Naive thymus-derived CD8-positive, alpha-beta T cell (primary cell): ENCODE measurements at places on chromosomes 16 and 17.

- H3K36me3 ChIP-seq = peaks cover 7% of the 10 kb centered on the region
- H3K4me1 ChIP-seq = peaks cover 89% of the 10 kb centered on the region
- H3K4me3 ChIP-seq = peak overlapping the region; percentile 20
- no peaks in the 10 kb centered on the region for H3K27me3 ChIP-seq
- H3K27ac ChIP-seq = peak overlapping the region; percentile 8
Measured at GRCh38 chr17:48432820-48433775, 3.1 kb upstream of the SKAP1 start.

- H3K4me3 ChIP-seq = peak overlapping the region; percentile 69
- peaks cover 24% of the 10 kb centered on the region for H3K4me1 ChIP-seq
- no peaks in the 10 kb centered on the region for H3K27me3 ChIP-seq
Measured at GRCh38 chr17:7293159-7293558, 1.3 kb downstream of the YBX2 start.

- H3K4me1 ChIP-seq = peaks cover 19% of the 10 kb centered on the region
- peak overlapping the region; percentile 85 for H3K27ac ChIP-seq
- peak overlapping the region; percentile 39 for H3K4me3 ChIP-seq
- H3K36me3 ChIP-seq = peaks cover 5% of the 10 kb centered on the region
Measured at GRCh38 chr17:5329784-5330557, 47.9 kb downstream of the RABEP1 start.

DNA sequence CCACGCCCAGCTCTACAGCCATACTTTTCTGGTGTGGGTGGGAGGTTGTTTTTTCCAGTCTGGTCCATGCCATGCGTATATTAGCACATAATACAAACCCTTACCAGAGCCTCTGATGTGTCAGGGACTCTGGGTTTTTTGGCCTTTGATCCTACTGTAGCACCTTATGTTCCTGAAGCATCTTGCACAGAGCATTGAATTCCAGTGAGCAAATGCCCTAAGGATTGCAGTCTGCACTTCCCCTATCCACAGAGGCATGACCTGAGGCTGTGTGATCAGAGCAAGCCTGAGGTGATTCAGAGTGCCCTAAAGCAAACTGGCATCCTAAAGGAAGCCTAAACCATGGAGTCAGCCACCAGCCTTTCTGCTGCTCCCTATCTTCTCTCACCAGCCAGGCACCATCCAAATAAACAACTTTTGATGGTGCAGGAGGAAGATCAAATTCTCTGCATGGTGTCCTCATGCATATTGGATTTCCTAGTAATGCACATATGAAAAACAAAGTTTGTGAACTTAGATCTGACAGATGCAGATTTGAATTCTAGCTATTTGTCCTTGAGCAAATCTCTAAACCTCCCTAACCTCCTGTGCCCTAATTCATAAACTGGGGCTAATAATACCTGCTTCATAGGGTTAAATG lies 41.2 kb upstream of the HAS3 start:
- no peak for DNase-seq
- H3K4me1 ChIP-seq = no peaks in the 10 kb centered on the region
- H3K4me3 ChIP-seq = no peak overlapping the region
- H3K36me3 ChIP-seq = peaks cover 13% of the 10 kb centered on the region

- H3K27me3 ChIP-seq = peaks cover 30% of the 10 kb centered on the region
- no peak for DNase-seq
- no peak overlapping the region for H3K4me3 ChIP-seq
- peaks cover 3% of the 10 kb centered on the region for H3K36me3 ChIP-seq
Measured at GRCh38 chr17:68641276-68642117, 40.3 kb upstream of the FAM20A start.

GRCh38 chr16:79870016-79870886 lies 269.7 kb upstream of the MAF start:
- H3K27ac ChIP-seq = no peak overlapping the region
- H3K27me3 ChIP-seq = no peaks in the 10 kb centered on the region
- no peaks in the 10 kb centered on the region for H3K4me1 ChIP-seq
- no peak overlapping the region for H3K4me3 ChIP-seq

GRCh38 chr17:81511554-81511803 lies 1.1 kb downstream of the ACTG1 start:
- peak overlapping the region; percentile 95 for H3K4me3 ChIP-seq
- peak overlapping the region; percentile 93 for H3K27ac ChIP-seq
- DNase-seq = peak; percentile 43

DNA sequence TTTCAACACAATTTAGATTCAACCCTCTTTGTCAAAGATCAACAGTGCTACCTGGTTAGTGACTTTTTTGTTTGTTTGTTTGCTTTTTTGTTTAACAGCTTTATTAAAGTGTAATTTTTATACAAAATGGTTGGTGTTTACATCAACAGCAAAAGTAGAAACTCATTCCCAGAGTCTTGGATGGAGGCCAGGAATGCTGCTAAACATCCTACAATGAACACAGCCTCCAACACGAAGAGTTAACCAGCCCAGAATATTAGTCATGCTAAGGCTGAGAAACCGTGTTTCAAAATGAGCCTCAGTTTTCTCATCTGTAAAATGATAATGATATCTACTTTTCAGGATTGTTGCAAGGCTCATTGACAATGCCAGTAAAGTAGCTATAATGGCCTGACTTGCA lies 211.0 kb upstream of the MAF start:
- no peaks in the 10 kb centered on the region for H3K27me3 ChIP-seq
- DNase-seq = no peak
- H3K4me3 ChIP-seq = no peak overlapping the region
- H3K36me3 ChIP-seq = no peaks in the 10 kb centered on the region
- H3K4me1 ChIP-seq = no peaks in the 10 kb centered on the region

DNA sequence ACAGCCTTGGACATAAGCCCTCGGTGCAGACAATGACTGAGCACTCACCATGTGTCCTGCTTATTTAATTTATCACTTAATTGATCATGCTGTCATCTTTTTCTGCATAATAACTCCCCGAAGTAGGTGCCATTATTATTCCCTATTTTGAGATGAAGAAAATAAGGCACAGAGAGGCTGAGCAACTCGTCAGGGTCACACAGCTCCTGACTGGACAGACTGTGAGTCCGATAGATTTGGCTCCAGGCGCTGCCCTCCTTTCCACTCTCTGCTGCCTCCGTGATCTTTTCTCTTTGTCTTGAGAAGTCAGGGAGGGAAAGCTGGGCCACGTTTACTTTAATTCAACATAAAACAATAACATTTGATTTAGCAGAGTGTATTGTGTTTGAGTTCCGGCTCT lies 19.0 kb upstream of the N4BP1 start:
- H3K4me3 ChIP-seq = no peak overlapping the region
- peak overlapping the region; percentile 11 for H3K27ac ChIP-seq
- H3K27me3 ChIP-seq = no peaks in the 10 kb centered on the region

GRCh38 chr17:82675476-82676245 lies 22.8 kb downstream of the RAB40B start:
- peaks cover 8% of the 10 kb centered on the region for H3K4me1 ChIP-seq
- H3K27ac ChIP-seq = no peak overlapping the region
- no peak overlapping the region for H3K4me3 ChIP-seq
- H3K27me3 ChIP-seq = no peaks in the 10 kb centered on the region

DNA sequence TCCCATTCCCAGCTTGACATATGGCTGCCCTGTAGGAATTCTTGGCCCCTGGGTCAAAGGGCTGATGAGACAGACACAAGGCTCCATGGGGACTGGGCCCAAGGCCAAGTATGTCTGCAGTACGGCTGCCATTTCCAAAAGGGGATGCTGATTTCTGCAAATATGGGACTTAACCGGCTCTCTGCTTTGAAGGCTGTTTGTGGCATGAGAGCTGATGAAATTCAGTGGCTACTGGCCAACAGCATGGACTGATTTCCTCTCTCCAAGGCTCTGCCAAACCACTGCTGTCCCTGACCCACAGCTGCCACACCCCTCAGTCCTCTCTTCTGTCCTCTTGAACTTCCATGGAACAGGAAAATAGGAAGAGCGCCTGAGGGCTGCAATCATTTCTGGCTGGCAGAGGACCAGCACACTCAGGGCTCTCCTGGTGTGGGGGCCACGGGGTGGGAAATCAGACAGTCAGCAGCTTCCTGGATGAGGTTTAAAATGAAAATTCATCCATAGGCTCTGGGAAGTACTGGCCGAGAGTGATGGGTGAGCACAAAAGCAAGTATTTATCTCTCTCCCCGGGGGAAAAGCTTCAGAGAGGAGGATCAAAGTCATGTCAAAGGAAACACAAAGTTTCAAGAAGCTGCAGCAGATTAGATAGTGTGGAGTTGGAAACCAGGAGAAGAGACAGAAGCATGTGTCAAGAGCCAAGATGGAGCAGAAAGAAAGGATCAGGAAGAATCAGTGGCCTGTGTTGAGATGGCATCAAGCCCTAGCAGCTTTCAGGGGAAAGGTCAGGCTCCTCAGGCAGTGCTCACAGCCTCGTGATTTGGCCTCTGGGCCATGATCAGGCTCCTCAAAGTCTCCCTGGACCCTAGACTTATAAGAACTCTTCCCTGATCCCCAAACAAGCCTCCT lies 64.1 kb upstream of the SREBF1 start:
- no peak overlapping the region for H3K27ac ChIP-seq
- H3K27me3 ChIP-seq = no peaks in the 10 kb centered on the region
- no peak overlapping the region for H3K4me3 ChIP-seq
- peaks cover 14% of the 10 kb centered on the region for H3K36me3 ChIP-seq
- peaks cover 5% of the 10 kb centered on the region for H3K4me1 ChIP-seq

- no peak overlapping the region for H3K4me3 ChIP-seq
- no peaks in the 10 kb centered on the region for H3K27me3 ChIP-seq
- peaks cover 6% of the 10 kb centered on the region for H3K36me3 ChIP-seq
- no peaks in the 10 kb centered on the region for H3K4me1 ChIP-seq
Measured at GRCh38 chr17:72362376-72363088, 241.7 kb downstream of the SOX9 start.

- peaks cover 16% of the 10 kb centered on the region for H3K4me1 ChIP-seq
- H3K4me3 ChIP-seq = no peak overlapping the region
- no peak overlapping the region for H3K27ac ChIP-seq
- peak; percentile 77 for DNase-seq
- H3K27me3 ChIP-seq = no peaks in the 10 kb centered on the region
Measured at GRCh38 chr16:2715519-2715918, 4.5 kb downstream of the PRSS27 start.

GRCh38 chr17:31096106-31096436 lies 1.3 kb downstream of the NF1 start:
- peaks cover 15% of the 10 kb centered on the region for H3K4me1 ChIP-seq
- H3K36me3 ChIP-seq = no peaks in the 10 kb centered on the region
- H3K27me3 ChIP-seq = no peaks in the 10 kb centered on the region
- peak overlapping the region; percentile 95 for H3K27ac ChIP-seq
- DNase-seq = no peak
